Endodermal cell (in vitro differentiated cells): ENCODE measurements at places on chromosomes 4 and X.

GRCh38 chrX:121151293-121151692 lies 103.9 kb downstream of the GLUD2 start:
- no peaks in the 10 kb centered on the region for H3K36me3 ChIP-seq
- DNase-seq, result no peak
- no peak overlapping the region for H3K27ac ChIP-seq
- H3K4me3 ChIP-seq, result no peak overlapping the region
- no peaks in the 10 kb centered on the region for H3K4me1 ChIP-seq

- no peaks in the 10 kb centered on the region for H3K27me3 ChIP-seq
- no peaks in the 10 kb centered on the region for H3K4me1 ChIP-seq
- H3K27ac ChIP-seq, result no peak overlapping the region
- H3K36me3 ChIP-seq, result no peaks in the 10 kb centered on the region
- H3K4me3 ChIP-seq, result no peak overlapping the region
Observed at GRCh38 chrX:74911494-74911893, 13.8 kb downstream of the NEXMIF start.

DNA sequence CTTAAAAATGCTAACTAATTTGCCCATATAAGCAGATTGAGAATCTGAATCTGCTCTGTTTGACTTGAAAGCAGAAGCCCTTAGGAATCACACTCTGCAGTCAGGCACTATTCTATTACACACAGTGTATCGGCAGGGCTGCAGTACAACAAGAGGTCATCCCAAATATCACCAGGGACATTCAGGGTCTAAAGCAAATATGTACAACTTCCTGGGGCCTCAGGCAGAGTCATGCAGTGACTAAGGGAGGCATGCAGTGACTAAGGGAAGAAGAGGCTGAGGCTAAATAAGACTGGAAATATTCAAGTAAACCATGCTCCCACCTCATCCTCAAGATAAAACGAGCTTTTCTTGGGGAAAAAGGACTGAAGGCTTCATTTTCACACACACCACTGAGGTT lies 20.9 kb downstream of the MAPK10 start:
- no peak overlapping the region for H3K27ac ChIP-seq
- DNase-seq, result no peak
- H3K27me3 ChIP-seq, result no peaks in the 10 kb centered on the region
- no peak overlapping the region for H3K4me3 ChIP-seq

DNA sequence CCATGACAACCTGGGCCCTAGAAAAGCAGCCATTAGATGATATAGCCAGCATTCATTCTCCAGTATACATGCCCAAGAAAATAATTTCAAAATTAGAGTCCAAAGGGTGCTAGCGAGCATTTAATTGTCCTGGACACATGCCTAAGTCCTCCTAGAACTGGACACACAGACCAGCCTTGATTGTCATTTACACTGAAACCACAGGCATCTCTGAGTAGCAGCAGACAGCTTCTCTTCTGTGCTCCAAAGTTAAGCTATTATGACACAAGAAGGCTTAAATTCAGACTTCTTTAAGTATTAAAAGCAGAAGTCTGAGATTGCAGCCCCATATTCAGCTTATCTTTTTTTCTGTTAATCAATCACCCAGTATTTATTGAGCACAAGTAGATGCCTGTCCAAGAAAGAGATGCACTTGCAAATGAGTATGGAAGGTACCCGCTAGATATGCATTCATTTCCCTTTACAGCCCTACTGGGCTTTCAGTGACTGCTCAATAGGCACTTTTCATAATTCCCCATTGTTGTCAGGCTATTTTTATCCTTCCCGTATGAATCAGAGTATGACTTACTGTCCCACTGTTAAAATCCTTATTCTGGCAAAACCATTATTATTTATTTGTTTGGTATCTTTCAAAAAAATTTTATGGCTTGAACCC lies 374.1 kb downstream of the FBXW7 start:
- DNase-seq, result no peak
- H3K27ac ChIP-seq, result no peak overlapping the region
- H3K36me3 ChIP-seq, result no peaks in the 10 kb centered on the region
- H3K4me3 ChIP-seq, result no peak overlapping the region
- peaks cover 47% of the 10 kb centered on the region for H3K27me3 ChIP-seq
- H3K4me1 ChIP-seq, result no peaks in the 10 kb centered on the region

DNA sequence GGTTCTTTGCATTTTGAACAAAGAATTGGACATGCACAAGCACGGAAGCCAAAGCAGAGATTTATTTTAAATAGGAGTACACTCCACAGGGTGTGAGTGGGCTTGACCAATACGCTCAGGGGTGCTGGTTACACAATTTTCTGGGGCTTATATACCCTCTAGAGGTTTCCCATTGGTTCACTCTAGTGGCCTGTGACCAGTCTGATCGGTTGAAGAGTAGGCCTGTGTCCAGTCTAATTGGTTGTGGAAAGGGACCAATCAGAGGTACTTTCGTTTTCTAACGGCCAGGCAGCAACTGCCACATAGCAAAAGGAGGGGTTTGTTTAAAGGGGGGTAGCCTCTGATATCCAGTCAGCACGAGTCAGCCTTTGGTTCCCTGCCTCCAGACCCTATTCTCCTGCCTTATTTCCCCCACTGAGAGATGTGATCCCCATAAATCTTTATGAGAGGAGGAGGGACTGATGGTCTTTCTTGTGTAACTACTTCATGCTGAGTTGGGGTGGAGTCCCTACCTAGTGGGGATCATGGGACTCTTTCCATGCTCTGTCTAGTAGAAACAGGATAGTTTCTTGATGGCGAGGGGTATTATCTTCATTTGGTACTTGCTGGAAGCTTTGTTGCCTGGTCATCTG lies 11.3 kb upstream of the AREG start:
- DNase-seq, result peak; percentile 21
- no peaks in the 10 kb centered on the region for H3K27me3 ChIP-seq
- no peaks in the 10 kb centered on the region for H3K4me1 ChIP-seq
- no peak overlapping the region for H3K4me3 ChIP-seq
